Right lung (tissue), 10 donors: ENCODE measurements at places on chromosomes 7 and 10. TPM values are rescaled to one million over a fixed set of nuclear protein-coding genes. Genes with fewer than 3 reads are reported as not detected.

DNA sequence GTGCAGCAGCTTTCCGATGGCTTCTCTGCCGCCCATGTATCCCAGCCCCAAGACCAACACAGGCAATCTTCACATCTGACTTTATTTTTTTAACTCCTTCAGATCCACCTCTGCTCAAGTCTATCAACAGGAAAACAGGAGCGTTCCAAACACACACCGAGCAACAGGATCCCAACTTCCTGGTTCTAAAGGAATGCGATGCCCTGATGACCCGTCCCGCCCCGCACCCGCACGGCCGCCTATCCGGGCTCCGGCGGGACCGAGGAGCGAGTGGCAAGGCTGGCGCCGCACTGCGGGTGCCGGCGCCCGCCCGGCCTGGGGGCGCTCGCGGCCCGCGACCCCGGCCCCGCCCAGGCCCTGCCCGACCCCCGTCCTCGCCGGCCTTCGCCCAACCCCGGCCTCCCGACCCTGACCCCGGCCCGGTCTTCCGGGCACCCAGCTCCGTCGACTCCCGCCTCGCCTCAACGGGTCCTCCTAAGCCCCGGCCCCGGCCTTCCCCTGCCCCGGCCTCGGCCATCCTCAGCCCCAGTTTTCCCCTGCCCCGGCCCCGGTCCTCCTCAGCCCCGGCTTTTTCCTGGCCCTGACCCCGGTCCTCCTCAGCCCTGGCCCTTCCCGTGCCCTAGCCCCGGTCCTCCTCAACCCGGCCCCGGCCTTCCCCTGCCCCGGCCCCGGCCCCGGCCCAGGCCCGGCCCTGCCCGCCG, 730 bp downstream of the LARP4B start:
- no peak for DNase-seq

GRCh38 chr7:18177129-18177814, 149.6 kb upstream of the PRPS1L1 start:
- DNase-seq: no peak

DNA sequence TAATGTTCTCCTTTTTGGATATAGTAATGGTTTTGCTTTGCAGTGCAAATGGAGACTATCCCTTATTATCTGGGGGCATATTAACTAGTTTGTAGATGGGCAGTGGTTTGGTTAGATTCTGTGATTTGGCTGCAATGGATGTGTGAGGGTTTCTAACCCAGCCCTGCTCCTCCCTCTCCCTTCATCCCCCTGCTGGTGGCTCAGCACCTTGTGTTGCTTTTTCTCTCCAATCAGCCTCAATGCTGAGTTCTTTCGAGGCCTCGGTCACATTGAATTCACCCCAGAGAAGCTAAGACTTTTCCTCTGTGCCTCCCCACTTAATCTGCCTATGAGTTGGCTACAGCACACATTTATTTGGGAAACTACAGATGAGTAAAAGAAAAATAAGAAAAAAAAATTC, 120.0 kb downstream of the MALRD1 start:
- no peak for DNase-seq

DNA sequence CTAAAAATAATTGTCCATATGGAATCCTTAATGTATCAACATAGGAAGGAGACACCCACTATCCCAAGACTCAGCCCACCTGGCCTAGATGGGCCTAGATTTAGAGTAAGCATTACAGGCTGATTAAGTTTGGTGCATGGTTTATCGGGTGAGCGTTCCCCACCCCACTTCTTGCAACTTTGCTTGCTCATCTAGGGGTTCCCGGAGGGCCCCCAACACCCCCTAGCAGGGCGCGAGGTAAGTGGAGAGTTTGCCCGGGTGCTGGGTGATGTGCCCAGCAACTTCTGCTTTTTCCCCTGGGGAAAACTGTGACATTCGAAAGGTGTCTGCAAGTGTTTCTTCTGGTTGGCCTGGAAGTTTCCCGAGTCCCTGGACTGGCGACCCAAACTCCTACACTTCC, 31.7 kb downstream of the SKIDA1 start:
- DNase-seq: no peak

DNA sequence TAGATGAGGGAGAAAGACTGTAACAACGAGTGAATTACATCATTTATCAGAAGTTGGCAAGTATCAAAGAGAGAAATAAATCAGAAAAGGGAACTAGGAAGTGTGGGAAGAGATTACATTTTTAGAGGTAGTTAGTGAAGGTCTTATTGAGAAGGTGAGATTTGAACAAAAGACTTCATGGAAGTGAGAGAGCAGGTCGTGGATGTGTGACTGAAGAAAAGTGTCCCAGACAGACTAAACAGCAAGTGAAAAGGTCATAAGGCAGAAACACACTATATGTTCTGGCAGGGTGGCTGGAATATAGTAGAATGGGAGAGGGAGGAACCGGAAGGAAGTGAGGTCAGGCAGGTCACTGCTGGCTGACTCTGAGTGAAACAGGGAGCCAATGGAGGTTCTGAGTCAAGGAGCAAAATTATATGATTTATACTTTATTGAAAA, 35.7 kb upstream of the RHOBTB1 start:
- DNase-seq: no peak

DNA sequence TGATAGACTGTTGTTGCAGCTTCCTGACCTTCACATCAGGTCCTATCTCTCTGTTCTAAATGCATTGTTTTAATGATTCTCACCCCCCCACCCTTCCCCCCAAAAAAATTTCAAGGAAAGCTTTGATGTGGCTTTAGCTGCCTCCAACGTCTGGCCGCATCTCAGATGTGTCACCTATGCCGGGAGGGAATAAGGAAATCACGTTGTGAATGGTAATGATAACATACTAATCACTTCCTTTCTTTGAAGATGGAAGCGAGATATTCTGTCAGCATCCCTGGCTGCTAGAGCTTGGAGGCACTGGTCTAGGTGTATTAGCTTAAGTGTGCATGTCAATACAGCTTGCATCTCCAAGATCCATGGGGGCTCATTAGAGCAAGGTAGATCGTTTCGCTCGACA, 89.6 kb downstream of the VTI1A start:
- DNase-seq: no peak

DNA sequence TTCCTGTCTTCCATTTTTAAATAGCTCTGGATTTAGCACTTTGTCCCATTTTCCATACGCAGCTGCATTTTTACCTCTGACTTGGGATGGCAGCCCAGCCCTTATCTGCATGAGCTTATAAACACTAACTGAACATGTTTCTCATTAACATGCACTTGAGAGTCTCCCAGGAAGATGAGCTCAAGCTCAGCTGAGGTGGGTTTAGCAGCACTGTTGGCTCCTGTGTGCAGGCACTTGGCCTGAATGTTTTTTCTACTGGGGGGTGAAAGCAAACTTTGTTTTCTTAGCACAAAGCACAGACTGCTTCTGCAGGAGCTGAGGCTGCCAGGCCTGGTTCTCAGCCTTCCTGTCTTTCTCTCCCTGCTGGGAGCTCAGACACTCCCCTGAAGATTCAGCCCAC, 1093.6 kb upstream of the AUTS2 start:
- DNase-seq: no peak

DNA sequence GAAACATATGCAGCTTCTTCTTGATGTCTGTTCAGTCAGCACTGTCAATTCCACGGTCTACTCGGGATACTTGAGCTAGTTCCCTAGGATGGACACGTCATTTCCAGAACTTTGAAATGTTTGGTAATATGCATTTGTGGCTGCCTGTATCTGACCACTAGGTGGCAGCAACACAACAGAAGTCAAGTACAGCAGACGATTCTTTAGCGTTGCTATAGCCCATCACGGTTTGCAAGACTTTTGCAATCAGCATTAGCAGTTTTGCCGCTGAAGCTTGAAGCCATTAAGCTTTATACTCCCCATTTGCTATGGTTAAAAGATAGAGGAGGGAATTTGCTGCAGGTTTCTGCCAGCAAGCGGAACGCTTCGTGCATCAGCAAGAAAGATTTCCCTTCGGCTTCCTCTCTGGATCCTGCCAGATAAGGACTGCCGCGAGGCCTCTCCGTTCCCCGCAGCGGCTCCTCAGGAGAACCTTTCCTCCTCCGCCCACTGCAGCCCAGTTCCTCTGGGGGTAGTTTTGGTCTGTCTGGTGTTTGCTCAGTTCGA, 63.5 kb downstream of the ABCC2 start:
- DNase-seq: peak; percentile 87

CLCN1 gene
- polyA plus RNA-seq: not detected

DNA sequence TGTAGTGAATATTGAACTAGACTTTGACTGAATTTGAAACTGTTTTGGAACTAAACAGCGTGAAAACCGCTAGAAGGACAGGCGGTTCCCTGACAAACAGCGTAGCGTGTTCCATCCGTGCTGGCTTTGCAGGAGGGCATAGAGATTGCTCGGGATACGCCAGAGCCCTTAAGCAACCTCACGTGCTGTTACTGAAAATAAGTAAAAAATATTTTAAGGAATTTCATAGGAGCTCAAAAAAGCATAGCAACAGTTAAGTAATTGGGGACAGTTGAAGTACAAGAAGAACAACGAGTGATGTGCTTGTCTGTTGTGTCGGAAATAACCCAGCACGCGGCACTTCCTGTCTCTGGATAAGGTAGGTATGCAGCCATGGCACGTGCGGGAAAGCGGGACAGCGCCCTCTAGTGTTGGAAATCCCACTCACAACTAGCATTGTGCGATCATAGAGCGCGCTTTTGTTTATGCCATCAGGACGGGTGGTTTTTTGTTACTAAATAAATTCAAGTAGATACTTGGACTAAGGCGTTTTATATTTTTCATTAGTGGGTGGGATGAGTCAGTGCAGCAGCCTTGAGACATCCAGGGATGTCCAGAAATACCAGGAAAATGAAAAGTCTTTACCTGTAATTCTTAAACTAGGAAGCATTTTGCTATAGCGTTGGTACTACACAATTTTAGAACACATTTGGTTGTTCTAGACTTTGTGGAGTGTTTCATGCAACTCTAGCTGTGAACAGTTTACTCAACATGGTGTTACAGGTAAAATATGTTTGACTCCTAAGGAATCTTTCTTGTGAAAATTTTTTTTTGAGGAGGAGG, 50.4 kb downstream of the DNAJB6 start:
- peak; percentile 30 for DNase-seq

AKR1C8 gene
- polyA plus RNA-seq: not detected

- DNase-seq: no peak
Measured at GRCh38 chr7:153475239-153475638, 577.0 kb upstream of the DPP6 start.

AGFG2 gene
- 21.0 TPM for polyA plus RNA-seq

DNA sequence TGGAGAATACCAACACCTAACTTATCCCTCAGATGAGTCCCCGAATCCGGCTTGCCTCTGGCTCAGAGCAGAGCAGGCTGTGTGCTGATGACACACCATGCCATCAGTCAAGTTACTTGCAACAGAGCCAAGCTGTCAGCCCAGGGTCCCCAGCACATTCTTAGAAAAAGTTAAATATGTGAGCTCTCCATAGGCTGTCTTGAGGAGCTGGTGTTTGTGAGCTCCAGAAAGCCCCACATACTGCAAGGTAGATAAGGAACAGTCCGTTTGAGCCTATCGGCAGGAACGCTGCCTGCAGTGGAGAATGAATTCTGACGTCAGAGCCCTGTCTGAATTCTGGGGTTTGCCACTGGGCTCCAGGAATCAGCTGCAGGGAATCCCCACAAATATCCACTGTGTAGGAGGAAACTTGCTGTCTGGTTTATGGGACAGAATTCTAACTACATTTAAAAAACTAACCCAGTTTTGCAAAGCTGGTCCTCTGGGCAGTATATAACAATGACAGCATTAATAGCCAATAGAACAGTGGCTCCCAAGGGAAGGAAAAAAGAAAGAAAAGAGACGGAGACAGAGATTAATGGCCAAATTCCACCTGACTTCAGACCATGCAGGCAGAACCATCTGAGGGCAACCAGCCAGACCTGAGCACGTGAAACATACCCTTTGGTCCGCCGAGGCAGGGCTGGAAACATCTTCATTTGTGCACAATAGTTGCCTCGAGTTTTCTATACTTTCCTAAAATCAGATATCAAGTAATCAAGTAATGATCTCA, 3.6 kb downstream of the SFXN4 start:
- DNase-seq: no peak

DNA sequence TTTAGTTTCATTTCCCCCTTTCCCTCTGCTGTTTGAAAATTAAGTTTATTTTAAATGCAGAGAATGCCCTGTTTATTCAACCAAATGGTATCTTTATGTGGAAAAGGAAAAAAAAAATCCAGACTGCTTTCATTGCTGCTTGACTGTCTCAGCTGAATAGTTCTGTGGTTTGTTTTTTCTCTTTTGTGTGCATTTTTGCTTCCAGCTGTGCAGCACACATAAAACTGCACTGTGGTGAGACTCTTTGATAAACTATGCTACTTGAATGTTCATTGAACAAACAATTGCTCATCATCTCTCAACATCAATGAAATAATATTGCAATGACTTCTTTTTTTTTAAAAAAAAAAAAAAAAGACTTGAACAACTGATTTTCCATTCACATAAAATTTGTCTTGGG, 78.6 kb upstream of the GLI3 start:
- DNase-seq: no peak

DNA sequence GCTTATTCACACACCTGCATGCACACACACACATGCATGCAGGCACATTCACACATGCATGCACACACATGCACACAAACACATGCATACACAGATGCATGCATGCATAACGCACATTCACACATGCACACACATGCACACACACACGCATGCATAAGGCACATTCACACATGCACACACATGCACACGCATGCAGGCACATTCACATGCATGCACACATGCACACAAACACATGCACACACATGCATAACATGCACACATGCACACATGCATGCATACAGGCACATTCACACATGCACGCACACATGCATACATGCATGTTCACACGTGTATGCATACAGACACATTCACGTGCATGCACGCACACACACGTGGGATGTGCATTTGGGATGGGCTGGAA, 165.8 kb downstream of the PAXIP1 start:
- DNase-seq: no peak

MBL2 gene
- polyA plus RNA-seq: not detected

SLC18A2 gene
- 0.25 TPM for polyA plus RNA-seq

PAX4 gene
- polyA plus RNA-seq: not detected

TSPAN33 gene
- polyA plus RNA-seq: 4.1 TPM

DNA sequence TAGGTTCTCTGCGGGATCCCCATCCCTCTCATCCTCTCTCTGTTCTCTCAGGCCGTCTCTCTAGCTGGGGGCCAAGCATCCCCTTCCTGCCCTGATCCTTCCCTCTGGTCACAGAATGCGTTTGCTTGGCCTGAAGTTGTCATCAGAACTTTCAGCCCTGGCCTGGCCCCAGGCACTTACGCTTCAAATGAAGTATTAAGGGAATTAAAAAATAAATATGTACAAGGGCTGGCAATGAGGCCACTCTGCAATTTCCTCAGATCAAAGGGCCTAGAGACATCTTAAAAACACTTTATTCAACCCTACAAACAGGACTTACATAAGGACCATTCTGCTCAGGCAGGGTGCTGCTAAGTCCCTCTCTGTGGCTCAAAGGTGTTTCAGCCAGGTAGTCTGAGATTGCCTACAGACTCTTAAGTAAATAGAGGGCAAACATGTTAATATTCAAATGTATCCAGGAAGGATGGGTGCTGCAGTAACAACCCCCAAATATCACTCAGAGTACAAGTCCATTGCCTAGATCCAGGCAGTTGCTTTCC, 16.0 kb downstream of the SFTPD start:
- DNase-seq: no peak

GRCh38 chr7:141551782-141552181, 572 bp downstream of the AGK start:
- DNase-seq: no peak

GRCh38 chr7:63925626-63926460, 72.8 kb upstream of the ZNF722 start:
- DNase-seq: peak; percentile 42
